Esophagus squamous epithelium (tissue), 5 donors: ENCODE measurements at places on chromosomes 13 and 19.

DNA sequence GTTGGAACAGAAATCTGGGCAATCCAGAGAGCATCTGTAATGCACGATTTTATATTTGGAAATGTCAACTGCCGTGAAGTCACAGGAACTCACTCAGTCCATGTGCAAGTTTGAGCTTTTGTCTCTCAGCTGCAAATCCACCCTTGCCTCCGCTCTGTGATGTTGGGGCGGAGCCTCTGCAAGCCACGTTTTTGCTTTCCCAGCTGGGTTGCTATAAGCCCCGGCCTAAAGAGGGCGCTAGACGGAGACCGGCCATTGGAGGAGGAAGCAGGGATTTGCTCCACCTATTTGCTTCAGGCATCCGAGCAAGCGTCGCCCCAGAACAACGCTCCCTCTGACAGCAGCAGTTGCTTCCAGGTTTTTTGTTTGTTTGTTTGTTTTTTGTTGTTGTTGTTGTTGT lies 56.2 kb downstream of the TRPM4 start:
- DNase-seq = no peak

DNA sequence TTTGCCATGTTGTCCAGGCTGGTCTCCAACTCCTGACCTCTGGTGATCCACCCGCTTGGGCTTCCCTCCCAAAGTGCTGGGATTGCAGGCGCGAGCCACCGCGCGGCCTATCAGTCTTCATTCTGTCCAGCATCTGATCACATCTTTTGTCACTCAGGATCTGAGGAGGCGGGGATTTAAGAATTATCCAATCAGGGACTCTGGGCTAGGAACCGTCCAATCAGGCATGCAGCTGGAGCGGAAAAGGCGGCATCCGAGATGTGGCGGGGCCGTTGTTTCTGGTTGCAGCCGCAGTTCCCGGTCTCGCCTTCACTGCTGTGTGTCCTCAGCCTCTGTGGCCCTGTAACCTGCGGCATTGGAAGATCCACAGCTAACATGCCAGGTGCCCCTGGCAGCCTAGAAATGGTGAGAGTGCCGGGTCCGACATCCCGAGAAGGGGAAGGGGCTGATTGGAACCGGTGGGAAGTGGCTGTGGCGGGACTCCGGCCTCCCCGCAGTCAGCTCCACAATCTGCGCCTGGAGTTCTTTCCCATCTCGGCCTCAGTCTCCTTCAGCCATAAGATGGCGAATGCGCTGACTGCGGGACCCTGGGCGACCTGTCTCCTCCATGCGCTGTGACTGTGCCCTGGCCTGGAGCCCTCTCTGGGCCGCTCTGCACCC lies at the start of gene ZNF729:
ZNF729 (plus strand) TSS at position 291 of the 660 bp plus-strand sequence; CDS start at position 376, 85 bp downstream.
- no peak for DNase-seq

DNA sequence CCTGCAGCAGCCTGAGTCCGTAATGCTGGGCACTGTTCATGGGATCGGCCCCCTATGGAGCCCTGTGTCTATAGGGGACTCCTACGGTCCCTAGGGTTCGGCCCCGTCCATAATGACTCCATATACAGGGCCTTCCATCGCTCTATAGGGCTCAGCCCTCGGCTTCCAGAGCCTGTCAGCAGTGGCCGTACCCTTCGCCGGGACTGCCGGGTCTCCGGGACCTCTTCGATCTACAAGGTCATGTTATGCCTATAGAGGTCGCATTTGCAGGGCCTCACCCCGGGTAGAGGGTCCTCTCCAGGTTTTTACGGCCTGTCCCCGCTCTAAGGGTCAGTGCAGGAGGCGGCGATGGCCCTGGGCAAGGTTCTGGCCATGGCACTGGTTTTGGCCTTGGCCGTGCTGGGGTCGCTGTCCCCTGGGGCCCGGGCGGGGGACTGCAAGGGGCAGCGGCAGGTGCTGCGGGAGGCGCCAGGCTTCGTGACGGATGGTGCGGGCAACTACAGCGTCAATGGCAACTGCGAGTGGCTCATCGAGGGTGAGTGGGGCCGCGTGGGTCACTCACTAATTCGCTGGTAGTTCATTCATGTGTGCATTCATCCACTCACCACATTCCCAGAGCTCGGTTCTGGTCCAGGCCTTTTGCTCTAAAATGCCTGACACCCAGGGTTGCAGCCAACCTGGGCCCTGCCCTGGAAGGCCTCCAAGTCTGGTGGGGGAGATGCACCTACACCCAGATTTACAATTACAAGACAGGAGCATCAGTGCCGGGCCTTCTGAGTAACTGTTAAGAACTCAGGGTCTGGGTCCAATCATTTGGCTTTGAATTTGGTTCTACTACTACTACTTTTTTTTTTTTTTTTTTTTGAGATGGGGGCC lies 699 bp downstream of the MEGF8 start:
- DNase-seq = no peak

DNA sequence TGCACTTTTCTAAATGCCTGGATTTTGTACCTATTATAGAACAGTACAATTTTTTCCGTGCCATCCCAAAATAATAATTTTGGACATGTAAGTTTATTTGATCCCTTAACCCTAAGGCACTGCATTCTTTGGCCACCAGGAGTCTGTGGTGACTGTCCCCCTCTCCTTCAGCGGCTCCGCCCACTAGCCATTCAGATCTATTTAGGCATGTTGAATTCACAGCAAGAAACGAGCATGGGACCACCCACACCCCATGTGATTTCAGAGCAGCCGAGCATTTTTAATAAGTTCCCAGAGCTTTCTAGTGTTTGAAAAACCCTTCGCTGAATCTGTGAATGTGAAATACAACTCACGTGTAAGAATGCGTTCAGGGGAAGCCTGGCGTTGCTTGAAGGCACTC lies 567.5 kb downstream of the MYO16 start:
- DNase-seq = no peak

DNA sequence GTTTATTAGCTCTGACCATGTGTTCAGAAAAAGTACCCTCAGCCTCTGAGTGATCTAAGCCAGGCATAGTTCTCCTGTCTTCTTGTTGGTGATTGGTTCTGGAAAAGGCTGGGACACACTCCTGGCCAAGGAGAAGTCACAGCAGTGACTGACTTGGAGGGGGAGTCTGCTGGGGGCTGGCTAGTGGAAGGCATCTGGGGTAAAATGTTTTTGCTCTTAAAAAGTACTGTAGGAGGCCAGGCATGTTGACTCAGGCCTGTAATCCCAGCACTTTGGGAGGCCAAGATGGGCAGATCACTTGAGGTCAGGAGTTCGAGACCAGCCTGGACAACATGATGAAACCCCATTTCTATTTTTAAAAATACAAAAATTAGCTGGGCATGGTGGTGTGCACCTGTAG lies 21.7 kb downstream of the FAM187B start:
- DNase-seq = no peak

- no peak for DNase-seq
Measured at GRCh38 chr13:39415008-39415802, 187.8 kb downstream of the LHFPL6 start.

- DNase-seq = no peak
Measured at GRCh38 chr19:31387717-31388301, 38.6 kb upstream of the TSHZ3 start.

GRCh38 chr13:108760541-108760940 lies 131.1 kb downstream of the MYO16 start:
- no peak for DNase-seq

GRCh38 chr13:42574435-42575311 lies 721 bp downstream of the TNFSF11 start:
- DNase-seq = no peak

DNA sequence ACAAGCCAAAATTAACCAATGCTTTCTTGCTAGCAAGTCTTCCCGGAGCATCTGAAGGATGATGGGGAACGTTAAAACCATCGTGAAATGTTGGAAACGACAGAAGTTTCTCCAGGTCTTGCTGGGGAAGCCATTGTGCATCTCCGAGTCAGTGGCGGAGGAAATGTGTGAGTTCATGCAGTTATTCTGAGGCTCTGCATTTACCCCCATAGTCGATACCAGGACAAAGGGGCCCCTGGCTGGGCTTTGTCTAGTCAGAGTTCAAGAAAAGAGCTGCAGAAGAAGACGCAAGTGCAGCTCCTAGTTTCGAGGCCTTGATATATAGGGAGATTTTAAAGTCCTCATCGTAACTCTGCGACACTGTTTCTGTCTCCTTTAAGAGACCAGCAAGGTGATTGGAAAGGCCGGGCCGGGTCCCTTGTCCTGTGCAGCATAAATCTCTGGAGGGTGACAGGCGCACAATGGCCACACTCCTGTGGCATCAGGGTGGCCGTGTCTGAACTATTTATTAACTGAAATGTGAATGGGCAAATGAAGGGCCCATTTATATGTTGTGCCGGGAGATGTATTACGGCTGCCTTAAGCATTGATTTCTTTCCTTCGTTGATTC lies 172.0 kb downstream of the TEX29 start:
- DNase-seq = no peak

- no peak for DNase-seq
Measured at GRCh38 chr13:47546391-47547225, 454.5 kb downstream of the SUCLA2 start.

- no peak for DNase-seq
Measured at GRCh38 chr19:29247872-29248271, 34.9 kb upstream of the UQCRFS1 start.

DNA sequence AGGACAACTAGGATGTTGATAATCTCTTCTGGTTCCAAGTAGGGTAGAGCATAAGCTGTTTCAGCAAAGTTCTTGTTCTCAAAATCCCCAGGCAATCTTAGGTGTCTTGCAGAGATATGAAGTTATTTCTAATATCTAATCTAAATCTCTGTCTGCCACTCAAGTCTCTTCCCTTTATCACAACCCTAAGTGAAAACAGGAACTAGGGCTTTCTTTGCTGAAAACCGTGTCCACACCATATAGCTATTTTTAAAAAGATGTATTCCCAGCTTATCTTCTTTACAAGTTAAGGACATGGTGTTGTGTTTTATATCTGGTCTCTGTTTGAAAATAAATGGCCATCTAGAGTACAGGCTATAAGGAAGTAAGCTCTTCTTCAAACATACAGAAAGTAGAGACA lies 11.3 kb upstream of the RNASEH2B start:
- no peak for DNase-seq

DNA sequence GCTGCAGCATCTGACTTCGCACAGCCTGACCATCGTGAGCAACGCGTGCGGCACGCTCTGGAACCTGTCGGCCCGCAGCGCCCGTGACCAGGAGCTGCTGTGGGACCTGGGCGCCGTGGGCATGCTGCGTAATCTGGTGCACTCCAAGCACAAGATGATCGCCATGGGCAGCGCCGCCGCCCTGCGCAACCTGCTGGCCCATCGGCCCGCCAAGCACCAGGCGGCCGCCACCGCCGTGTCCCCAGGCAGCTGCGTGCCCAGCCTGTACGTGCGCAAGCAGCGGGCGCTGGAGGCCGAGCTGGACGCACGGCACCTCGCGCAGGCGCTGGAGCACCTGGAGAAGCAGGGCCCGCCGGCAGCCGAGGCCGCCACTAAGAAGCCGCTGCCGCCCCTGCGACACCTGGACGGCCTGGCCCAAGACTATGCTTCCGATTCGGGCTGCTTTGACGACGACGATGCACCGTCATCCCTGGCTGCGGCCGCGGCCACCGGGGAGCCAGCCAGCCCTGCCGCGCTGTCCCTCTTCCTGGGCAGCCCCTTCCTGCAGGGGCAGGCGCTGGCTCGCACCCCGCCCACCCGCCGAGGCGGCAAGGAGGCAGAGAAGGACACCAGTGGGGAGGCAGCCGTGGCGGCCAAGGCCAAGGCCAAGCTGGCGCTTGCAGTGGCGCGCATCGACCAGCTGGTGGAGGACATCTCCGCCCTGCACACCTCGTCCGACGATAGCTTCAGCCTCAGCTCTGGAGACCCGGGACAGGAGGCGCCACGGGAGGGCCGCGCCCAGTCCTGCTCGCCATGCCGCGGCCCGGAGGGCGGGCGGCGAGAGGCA lies 13.6 kb downstream of the C19orf25 start:
- no peak for DNase-seq

- no peak for DNase-seq
Measured at GRCh38 chr13:41028051-41028450, 8.9 kb upstream of the ELF1 start.

DNA sequence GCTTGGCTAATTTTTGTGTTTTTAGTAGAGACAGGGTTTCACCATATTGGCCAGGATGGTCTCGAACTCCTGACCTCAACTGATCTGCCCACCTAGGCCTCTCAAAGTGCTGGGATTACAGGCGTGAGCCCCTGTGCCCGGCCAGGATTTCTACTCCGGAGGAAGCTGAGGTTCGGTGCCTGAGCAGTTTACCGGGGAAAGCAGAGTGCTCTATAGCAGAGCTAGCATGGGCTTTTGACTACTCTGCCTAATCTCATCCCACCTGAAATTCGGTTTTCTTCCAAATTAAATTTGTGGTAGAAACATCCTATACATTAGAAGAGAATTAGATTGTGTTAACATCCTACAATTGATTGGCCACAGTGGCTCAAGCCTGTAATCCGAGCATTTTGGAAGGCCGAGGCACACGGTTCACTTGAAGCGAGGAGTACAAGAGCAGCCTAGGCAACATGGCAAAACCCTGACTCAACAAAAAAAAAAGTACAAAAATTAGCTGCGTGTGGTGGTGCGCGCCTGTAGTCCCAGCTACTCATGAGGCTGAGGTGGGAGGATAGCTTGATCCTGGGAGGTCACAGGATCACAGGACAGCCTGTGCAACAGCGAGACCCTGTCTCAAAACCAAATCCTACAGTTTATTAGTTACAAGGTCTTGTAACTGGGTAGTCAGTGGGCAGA lies 1.6 kb downstream of the RPL13A start:
- no peak for DNase-seq

- DNase-seq = no peak
Measured at GRCh38 chr13:41107104-41107571, 25.5 kb downstream of the KBTBD6 start.

DNA sequence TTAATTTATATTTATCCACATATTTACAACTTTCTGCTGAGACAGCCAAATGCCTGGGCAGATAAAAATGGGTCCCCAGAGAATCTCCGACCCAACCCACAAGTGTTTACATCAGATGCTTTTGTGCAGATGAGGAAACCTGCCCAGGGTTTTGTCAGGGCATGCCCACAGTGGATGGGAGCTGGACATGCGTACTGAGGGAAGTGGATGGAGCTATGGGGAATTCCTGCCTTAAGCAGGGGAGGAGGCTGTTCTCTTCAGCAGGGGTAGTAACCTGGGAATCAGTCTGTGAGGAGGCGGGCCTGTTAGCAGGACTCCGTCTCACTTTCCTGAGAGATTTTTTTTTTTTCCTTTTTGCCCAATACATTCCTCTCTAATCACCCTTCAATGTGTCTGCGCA lies 122.9 kb downstream of the RFC3 start:
- no peak for DNase-seq

GRCh38 chr19:33290956-33291622 lies 11.2 kb downstream of the CEBPA start:
- no peak for DNase-seq

- DNase-seq = no peak
Measured at GRCh38 chr13:32838945-32839344, 177.3 kb upstream of the KL start.

- DNase-seq = no peak
Measured at GRCh38 chr19:40549007-40549708, 27.5 kb upstream of the SHKBP1 start.

- no peak for DNase-seq
Measured at GRCh38 chr13:73299787-73300186, 241.0 kb downstream of the KLF5 start.

- no peak for DNase-seq
Measured at GRCh38 chr19:12965017-12965811, 4.2 kb upstream of the DAND5 start.

- no peak for DNase-seq
Measured at GRCh38 chr13:113427562-113428468, 25.5 kb downstream of the ADPRHL1 start.

GRCh38 chr13:20291037-20291436 lies 58.9 kb upstream of the GJB6 start:
- DNase-seq = no peak

GRCh38 chr13:48142436-48142835 lies 47.5 kb upstream of the MED4 start:
- DNase-seq = no peak
